Suppressor macrophage treated with lipopolysaccharide for 4 hours (primary cell): ENCODE measurements at places on chromosomes 7 and 10.

DNA sequence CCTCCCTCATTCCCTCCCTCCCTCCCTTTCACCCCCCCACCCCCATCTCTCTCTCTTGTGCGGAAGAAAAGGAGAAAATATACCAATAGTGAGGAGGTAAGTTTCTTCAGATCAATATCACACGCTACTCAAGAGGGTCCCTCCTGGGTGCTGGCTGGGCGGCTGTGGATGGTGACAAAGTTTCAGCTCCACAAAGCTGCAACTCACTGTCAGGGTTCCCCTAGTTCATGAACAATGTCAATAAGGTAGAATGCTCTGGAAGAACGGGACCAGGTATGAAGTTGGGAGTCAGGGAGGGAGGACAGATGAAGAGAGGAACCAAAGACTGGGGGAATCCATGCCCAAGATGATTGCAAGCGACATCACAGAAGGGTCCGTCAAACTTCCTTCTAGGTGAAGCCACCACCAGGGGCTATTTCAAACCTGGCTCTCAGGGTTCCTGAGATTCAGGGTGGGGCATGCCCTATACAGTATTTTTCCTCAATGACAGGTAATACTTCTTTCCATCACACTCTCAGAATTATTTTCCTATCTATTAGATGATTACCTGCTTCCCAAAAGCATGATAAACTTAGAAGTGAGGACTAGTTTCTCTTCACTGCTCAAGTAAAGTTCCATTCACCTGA, 1.4 kb upstream of the PDE1C start:
- DNase-seq: no peak

GRCh38 chr10:80443531-80443974, 10.6 kb upstream of the TSPAN14 start:
- peak; percentile 59 for DNase-seq

- DNase-seq: no peak
Measured at GRCh38 chr10:91614225-91614624, 18.6 kb downstream of the PPP1R3C start.

DNA sequence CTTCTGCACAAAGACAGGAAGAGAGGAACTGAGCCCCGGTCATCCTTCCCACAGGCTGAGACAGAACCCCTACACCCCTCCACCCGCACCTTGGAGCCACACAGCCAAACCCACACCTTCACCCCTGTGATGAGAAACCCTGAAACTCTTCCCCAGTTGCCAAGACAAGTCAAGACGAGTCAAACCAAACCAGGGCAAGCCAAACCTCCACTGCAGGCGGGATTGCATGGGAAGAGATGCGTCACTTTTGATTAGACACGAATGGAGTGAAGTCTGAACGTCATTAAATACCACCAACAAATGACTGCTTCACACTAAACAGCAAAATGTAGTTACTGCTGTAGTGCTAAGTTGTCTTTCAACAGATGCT, 73.8 kb downstream of the PRPF18 start:
- no peak for DNase-seq

DNA sequence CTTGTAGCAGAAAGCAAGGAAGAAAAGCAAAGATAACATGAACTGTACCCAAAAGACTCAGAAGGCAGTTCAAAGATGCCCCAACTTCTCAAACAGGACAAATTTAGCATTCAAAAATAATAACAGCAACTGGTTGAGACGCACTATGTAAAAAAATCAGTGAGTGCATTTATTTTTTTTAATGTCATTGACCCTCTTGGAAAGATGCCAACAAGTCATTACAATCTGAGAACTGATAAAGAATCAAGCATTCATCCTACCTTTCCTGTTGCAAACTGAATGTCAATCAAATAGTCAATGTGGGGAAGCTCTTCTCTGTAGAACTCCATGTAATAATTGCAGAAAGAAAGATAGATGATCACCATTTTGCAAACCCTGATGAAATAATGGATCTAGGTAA, 1.7 kb upstream of the CCDC186 start:
- DNase-seq: no peak

DNA sequence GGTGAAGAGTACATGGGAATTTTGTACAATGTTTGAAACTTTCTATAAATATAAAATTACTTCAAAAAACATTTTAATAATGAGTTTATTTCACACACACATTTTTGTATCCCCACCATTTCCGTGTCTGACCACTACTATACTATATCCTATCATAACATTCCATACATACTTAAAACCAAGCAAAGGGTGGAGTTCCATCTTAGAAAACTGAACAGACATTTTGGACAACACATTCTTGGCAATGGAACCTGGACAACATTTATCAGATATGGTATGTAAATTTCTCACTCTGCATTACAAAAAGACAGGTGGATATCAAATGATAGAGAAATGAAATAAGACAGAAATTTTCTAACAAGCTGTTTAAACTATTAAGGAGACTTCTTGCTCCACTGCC, 168.9 kb downstream of the TWIST1 start:
- no peak for DNase-seq
